Stimulated activated CD8-positive, alpha-beta memory T cell treated with anti-CD3 and anti-CD28 coated beads, Interleukin-15, amount 100 ng/mL, for 24 hours (primary cell): ENCODE measurements at places on chromosomes 2 and 18.

DNA sequence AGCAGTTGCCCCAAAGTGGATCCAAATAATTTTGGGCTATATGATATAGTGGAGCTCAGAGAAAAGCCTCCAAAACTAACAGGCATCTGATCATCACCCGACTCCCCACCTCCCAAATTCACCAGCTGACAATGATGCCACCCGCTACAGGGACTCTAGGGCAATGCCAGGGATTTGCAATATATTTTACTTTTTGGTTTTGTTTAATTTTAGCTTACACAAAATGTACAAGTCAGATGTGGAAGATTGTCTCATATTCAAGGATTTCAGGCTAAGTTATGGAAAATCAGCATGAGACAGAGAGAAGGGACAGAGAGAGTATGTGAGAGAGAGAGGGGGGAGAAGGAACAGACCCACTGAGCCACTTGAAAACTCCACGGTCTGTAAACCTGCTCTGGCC, 187.4 kb downstream of the TMEM247 start:
- DNase-seq = no peak

- DNase-seq = no peak
Measured at GRCh38 chr2:182499706-182500470, 73.1 kb upstream of the PDE1A start.

DNA sequence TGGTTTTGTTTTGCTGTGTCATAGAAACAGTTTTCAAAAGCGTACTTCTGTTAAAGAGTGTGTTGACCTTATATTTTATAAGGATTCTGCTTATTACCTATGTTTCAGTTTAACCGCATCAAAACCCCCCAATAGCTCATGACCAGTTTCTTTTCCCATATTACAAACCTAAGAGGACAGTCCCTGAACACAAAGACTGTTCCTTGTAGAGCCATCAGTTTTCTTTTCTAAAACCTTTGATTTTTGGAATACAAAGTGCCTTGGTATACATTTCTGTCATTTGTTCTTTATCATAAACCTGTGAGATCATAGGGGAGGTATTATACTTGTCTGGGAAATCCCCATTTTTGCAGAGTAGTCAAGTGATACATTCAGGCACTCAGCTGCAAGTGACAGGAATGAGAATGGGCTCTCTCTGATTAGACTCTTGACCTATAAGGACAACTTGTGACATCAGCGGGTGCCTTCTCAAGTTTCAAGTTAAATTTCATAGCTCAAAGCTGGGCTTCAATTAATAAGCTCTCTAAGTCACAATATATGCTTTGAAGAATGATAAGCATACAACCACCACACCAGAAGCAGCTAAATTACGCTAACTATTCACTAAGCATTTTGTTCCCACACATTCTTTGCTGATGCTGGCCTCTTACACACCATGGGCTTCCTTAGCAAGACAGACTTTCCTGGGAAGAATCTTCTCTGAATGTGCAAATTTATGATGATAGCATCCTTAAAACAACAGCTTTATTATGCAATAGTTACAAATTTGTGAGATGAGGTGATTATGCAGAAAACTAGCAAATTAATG, 97.5 kb upstream of the CD302 start:
- DNase-seq = no peak

DNA sequence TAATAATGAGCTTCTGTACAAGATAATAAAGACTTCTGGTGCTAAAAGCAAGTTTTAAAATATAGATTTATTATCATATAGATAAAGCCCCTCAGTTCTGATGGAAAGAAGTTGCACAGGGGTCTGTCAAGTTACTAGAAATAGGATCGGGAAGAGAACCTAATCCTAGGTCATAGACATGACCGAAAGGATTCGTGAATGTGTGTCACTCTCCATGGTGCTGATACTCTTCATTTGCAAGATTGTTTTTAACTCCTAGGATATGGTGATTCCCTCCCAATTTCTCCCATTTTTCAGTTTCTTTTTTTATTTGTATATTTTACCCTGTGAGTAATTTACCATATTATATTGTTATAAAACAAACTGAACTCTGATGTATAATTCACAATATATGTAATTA, 58.9 kb upstream of the CTNNA2 start:
- DNase-seq = no peak

- DNase-seq = no peak
Measured at GRCh38 chr2:163731735-163732134, 4.1 kb downstream of the FIGN start.

DNA sequence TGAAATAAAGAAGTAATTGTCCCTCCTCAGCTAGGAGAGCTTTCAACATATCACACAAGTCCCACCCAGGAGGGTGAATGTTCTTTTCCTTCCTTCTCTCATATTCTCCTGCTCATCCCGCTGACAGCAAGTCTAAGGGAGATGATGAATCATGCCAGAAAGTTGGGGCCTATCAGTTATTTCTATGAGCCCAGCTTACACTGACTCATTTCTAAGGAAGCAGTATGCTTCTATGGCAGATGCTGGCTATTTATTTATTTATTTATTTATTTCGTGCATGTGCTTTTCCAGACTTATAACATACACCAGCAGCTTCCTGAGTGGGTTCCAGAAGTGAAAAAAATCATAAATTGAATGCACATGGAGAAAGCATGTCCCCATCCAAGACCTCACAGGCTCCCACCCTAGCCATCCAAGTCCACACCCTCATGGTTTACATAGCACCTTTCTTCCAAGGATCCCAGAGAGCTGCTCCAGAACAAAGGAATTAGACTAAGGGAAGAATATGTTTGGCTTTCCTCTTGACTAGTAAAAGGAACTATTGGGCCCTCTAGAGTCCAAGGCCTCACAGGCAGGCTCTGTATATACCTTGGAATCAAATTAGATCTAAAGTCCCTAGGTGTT, 1074.2 kb upstream of the ZEB2 start:
- DNase-seq = no peak

DNA sequence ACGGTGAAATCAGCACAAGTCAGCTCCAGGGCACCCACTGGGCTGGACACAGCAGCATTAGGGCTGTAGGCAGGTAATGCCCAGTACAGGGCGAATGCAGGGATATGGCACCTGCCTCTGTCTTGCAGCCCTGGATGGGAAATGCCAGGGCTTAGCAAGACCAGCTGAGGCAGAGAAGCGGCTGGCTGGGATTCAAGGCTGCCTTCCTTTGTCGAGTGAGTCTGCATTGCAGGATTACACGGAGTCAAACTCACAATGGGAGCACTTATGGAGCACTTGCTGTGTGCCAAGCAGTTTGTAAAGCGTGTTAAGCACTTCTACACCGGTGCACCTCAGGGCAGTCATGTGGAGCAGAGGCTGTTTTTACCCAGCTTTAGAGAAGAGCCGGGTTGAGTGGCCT, 87.3 kb upstream of the HDAC4 start:
- DNase-seq = no peak

GRCh38 chr18:23662309-23663263, at the start of gene ANKRD29:
Gene ANKRD29 (minus strand): TSS chr18:23662911. CDS start chr18:23662730, 181 bp downstream.
- peak; percentile 13 for DNase-seq

DNA sequence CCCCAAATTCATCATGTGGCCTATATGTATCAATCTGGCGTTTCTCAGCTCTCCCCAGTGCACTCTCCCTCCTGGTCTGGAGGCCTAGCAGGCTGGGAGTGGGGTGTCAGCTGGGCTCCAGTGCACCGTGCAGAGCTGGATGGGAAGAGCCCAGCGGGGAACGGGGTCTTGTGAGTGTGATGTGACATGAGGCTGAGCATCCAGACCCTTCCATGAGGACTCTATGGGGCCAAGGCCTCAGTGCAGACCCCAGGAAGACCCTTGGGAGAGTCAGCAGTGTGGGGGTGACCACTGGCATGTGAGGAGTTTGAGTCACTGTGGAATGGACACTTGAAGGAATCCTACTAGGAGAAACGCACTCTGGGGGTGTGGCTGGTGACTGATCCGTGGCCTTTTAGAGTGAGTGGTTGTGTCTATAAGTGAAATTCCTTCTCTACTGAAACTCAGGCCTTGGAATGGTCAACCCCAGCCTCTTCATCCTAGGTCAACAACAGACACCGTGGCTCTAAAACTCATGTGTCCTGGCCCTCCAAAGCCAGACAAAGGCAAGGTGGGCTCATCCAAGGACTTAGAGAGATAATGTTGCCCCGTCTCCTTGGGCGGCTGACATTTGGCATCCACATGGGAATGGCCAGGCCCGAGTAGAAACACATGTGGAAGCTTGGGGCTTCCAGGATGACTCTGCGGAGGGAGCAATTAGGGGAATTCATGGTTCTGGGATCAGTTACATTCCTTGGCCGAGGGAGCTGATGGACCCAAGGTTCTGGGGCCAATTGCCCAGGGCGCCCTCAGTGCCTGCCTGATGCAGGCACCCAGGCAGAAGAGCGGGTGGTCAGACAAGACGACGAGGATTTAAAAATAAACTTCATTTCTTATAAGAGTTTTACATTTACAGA, 156.0 kb upstream of the TWIST2 start:
- no peak for DNase-seq

GRCh38 chr2:6906165-6906741, 11.0 kb upstream of the RNF144A start:
- no peak for DNase-seq

- no peak for DNase-seq
Measured at GRCh38 chr2:133326652-133327397, 241.4 kb downstream of the NCKAP5 start.

- no peak for DNase-seq
Measured at GRCh38 chr18:51275712-51276476, 78.4 kb upstream of the MEX3C start.

- no peak for DNase-seq
Measured at GRCh38 chr2:179966778-179967394, 40.2 kb downstream of the CWC22 start.

DNA sequence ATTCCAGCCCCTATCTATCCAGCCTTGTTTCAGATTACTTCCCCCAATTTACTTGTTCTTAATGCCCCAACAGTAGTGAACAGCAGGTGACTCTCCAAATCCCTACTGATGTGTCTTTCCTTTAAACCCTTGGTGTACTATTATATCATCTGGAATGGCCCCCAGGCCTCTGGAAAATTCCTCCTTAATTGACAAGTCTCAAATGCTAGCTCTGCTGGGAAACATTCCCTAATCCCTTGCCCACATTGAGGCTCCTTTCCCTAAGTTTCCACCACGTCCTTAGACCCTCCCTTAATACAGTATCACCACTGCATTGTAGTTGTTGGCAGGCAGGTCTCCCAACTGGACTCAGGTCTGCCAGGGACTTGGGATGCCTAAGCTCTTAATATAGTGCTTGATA, 41.0 kb downstream of the MYO3B start:
- no peak for DNase-seq

GRCh38 chr18:79888016-79888415, 63.4 kb downstream of the SLC66A2 start:
- no peak for DNase-seq

DNA sequence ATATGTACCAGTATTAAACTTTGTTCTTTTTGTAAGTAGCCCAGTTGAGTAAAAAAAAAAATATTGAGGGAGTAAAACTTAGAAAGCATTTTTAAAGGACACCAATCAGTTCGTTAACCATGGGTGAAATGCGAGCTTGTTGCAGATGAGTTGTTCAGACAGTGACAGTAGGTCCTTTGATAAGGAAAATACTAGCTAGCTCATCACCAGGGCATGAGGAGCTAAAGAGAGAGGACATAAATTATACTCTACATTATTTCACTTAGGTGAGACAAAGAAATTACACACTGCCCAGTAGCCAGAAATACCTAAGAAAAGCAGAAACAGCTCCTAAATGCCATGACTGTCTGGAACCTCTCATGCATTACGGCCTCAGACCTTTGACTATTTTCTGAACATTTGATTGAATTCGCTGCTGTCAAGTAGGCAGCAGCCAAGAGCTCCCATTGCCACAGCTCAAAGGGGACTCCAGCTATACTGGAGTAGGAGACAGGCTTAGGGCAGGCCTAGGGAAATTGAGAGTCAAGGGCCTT, 2.6 kb upstream of the HNRNPLL start:
- DNase-seq = no peak

- no peak for DNase-seq
Measured at GRCh38 chr2:60555783-60556139, 2.3 kb upstream of the BCL11A start.

DNA sequence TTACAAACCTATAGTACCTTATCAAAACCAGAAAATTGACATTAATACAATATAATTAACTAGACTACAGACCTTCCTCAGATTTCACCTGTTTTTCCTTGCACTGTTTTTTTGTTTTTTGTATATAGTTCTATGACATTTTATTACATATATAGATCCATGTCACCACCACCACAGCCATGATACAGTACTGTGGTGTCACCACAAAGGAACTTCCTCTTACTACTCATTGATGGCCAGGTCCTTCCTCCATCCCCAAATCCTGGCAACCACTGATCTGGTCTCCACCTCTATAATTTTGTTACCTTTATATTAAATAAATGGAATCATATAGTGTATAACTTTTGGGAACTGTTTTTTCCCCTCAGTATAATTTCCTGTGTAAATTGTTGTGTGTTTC, 19.4 kb upstream of the ATP6V1B1 start:
- no peak for DNase-seq

GRCh38 chr2:28821295-28821958, 10.8 kb downstream of the SPDYA start:
- DNase-seq = peak; percentile 6

- no peak for DNase-seq
Measured at GRCh38 chr2:70931376-70932000, 4.2 kb upstream of the ATP6V1B1 start.

GRCh38 chr18:25230658-25231326, 121.2 kb downstream of the ZNF521 start:
- no peak for DNase-seq

GRCh38 chr2:64434039-64434657, 19.8 kb upstream of the LGALSL start:
- no peak for DNase-seq

DNA sequence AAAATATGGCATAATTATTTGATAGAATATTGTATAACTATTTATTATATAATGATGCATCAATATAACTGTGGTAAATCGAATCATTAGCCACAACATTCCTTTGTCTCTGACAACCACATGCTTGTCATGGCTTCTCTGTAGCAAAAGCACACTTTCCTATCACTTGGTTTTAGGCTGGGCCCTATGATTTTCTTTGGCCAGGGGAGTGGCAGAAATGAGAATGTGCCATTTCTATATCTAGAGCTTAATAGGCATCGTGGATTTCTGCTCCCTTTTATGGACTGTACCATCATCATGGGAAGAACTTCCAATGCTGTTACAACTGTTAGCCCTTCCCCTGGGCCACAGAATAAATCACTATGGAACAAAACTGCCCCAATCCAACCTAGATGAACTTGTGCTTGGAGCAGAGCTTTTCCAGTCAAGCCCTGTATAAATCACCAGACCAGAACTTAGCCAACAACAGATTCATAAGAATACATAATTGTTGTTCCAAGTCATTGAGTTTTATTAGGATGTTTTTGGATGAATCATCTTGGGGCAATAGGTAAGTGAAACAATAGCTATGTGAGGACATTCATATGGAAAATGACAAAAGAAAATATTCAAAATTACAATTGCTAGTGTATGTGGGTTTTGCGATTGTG, 715.8 kb downstream of the ERBB4 start:
- DNase-seq = no peak

GRCh38 chr2:119433636-119434327, 2.1 kb downstream of the TMEM37 start:
- no peak for DNase-seq

- no peak for DNase-seq
Measured at GRCh38 chr2:1887915-1888314, 143.6 kb upstream of the PXDN start.
